ENCODE measurements at places on chromosomes 2 and 18.

DNA sequence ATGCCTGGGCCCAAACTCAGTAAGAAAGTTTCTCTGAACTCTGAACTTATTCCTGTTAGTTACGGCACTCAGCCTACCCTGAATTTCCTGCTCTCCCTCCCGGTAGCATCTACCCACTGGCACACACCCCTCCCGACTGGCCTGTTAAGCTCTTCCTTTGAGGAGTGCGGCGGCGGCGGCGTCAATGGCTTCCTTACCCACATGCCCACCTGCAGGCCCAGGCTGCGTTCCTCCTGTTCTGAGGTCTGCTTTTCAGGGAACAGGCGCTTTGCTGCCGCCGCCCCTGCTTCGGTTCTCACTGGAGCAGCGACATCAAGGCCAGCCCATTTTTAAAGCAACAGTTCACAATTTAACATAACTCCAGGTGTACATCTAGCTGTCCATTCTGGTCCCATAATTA, 432.4 kb downstream of the DCDC2C start:
- DNase-seq = no peak

DNA sequence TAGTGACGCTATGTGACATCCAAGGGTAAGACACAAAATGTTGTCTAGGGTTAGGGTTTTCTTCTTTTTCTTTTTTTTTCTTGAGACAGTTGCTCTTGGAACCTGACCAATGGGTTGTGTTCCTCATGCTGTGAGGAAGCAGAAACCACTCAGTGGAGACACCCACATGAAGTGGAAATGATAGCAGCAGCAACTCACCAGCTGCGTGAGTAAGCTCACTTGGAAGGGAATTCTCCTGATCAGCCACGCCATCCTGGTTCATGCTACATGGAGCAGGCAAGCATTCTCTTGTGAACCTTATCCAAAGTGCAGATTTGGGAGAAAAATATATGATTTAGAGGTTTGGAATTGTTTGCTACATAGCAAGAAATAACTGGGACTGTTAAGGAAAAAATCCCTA, 863.7 kb downstream of the EPHA4 start:
- DNase-seq = no peak

DNA sequence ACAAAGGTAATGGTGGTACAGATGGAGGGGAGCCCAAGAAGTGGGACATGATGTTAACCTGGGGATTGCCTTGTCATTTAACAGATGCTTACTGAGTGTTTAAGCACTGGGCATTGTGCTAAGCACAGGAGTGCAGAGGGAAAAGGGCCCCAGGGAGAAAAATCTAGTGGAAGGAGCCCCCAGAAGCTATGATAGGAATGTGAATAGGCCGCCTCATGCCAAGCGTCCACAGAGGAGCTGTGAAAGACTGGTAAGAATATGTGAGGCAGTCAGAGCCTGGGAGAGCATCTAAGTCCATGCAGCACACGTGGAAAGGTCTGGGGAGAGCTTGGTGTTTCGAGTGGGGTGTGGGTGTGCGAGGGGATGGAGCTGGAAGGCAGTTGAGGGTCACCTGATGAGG, 5.5 kb downstream of the ZNF532 start:
- no peak for DNase-seq

DNA sequence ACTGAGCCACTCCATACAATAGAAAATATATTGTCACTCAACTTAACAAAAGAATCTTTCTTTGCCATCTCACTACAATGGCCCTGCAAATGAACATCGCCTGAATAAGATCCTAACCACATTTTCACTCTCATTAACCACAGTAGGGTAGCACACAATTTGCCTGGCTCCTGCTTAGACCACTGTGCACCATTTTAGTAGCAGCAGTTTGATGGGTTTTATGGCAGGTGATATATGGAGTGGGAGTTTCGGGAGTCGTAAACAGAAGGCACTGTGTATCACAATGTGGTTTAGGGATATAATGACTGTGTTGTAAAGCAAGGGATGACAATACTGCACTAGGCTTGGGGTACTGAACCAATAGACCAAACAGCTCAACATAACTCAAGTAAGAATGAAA, 617.4 kb downstream of the BCL11A start:
- no peak for DNase-seq

DNA sequence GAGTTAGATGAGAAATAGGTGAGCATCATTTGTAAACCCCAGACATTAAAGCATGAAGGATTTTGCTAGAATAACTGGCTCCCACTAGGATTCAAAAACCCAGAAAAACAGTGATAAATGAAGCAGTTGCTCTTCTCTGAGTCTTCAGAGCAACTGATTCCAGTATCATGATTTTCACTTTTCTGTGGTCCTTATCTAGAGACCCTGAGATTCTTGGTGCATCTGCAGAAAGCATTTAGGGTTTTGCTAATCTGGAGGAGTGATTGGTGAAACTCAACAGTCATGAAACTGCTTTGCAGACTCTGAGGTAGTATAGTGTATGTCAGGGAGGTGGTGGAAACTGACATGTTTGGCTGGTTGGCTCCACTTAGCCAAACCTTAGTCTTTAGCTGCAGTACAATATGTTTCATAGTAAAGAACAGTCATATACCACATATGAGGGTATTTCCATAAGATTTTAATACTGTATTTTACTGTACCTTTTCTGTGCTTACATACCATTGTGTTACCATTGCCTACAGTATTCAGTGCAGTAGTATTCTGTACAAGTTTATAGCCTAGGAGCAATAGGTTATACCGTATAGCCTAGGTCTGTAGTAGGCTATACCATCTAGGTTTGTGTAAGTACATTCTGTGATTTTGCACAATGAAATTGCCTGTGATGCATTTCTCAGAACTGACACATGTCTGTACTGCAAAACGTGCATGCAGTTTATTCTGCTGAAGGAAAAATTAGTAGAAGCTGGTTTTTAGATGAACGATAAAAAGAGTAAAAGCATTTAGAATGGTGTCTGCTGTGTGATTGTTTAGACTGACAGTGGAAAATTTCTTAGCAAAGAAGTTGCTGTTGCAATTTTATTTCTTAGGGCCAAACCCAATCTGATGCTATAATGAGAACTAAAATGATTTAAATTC, 23.8 kb downstream of the EML4 start:
- DNase-seq = no peak
